Chondrocyte (in vitro differentiated cells): ENCODE measurements at places on chromosomes 6 and 20. TPM values are rescaled to one million over a fixed set of nuclear protein-coding genes. Genes with fewer than 3 reads are reported as not detected.

- H3K4me1 ChIP-seq: no peaks in the 10 kb centered on the region
- no peak for DNase-seq
- H3K36me3 ChIP-seq: peaks cover 4% of the 10 kb centered on the region
- H3K27ac ChIP-seq: no peak overlapping the region
- H3K4me3 ChIP-seq: no peak overlapping the region
- H3K27me3 ChIP-seq: no peaks in the 10 kb centered on the region
Measured at GRCh38 chr6:149636124-149636523, 12.4 kb downstream of the KATNA1 start.

- no peak overlapping the region for H3K27ac ChIP-seq
- H3K36me3 ChIP-seq: no peaks in the 10 kb centered on the region
Measured at GRCh38 chr20:15561070-15561569, 1012.1 kb downstream of the KIF16B start.

DNA sequence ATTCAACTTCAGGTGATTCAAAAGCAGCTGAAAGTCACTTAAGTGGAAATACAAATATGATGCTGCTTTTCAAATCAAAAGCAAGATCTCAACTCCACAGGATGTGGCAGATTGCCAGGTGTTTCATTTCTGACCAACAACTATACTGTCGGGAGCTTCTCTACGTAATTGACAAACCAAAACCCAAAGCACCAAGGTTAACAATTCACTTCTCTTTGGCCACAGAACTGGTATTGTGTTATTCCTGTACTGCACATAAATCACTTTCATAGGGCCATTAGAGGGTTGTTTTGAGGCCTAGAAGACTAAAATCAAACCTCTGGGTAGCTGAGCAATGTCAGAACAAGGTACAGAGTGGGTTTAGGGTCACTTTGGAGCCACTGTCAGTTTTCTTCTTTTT is 169.7 kb downstream of the HAO1 start:
- DNase-seq: no peak
- H3K36me3 ChIP-seq: no peaks in the 10 kb centered on the region
- no peak overlapping the region for H3K27ac ChIP-seq
- no peak overlapping the region for H3K4me3 ChIP-seq

LY6G6F gene
- total RNA-seq: not detected in 3 replicates

DNA sequence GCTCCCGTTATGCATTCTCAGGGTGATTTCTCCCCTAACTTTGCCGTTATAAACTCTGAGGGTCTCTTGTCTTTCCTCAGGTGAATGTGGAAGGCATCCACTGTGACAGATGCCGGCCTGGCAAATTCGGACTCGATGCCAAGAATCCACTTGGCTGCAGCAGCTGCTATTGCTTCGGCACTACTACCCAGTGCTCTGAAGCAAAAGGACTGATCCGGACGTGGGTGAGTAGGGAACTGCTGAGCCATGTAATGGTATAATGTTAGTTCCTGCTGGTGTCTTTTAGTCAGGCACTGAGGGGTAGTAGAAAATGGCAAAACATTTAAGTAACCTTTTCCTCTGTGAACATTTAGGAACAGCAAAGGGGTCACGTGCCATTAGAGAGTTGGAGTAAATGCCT is 395.4 kb downstream of the ARHGAP18 start:
- DNase-seq: no peak
- H3K4me3 ChIP-seq: no peak overlapping the region
- H3K36me3 ChIP-seq: no peaks in the 10 kb centered on the region
- H3K4me1 ChIP-seq: peaks cover 14% of the 10 kb centered on the region
- H3K27ac ChIP-seq: no peak overlapping the region

- H3K4me3 ChIP-seq: peak overlapping the region; percentile 7
- H3K4me1 ChIP-seq: peaks cover 73% of the 10 kb centered on the region
- H3K36me3 ChIP-seq: peaks cover 2% of the 10 kb centered on the region
- no peak for DNase-seq
- H3K27ac ChIP-seq: peak overlapping the region; percentile 98
Measured at GRCh38 chr6:3520281-3521230, 63.7 kb upstream of the SLC22A23 start.

DNA sequence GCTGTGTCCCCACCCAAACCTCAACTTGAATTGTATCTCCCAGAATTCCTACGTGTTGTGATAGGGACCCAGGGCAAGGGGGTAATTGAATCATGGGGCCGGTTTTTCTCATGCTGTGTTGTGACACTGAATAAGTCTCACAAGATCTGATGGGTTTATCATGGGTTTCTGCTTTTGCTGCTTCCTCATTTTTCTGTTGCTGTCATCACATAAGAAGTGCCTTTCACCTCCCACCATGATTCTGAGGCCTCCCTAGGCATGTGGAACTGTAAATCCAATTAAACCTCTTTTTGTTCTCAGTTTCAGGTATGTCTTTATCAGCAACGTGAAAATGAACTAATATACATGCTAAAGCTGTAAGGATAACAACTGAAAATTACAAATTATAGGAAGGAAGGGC is 88.3 kb downstream of the CDYL start:
- peaks cover 15% of the 10 kb centered on the region for H3K4me1 ChIP-seq
- no peaks in the 10 kb centered on the region for H3K27me3 ChIP-seq
- no peak overlapping the region for H3K4me3 ChIP-seq
- DNase-seq: no peak

GRCh38 chr6:139891471-139891870 is 517.0 kb upstream of the CITED2 start:
- DNase-seq: no peak
- peaks cover 19% of the 10 kb centered on the region for H3K4me1 ChIP-seq
- H3K4me3 ChIP-seq: no peak overlapping the region
- H3K27me3 ChIP-seq: no peaks in the 10 kb centered on the region
- H3K27ac ChIP-seq: no peak overlapping the region

HIVEP1 gene
- total RNA-seq: 34.2 to 49.7 TPM (median 44.6 TPM) in 3 replicates

GRCh38 chr6:18506382-18507017 is 119.3 kb downstream of the RNF144B start:
- no peak overlapping the region for H3K27ac ChIP-seq
- H3K4me3 ChIP-seq: no peak overlapping the region
- peaks cover 37% of the 10 kb centered on the region for H3K4me1 ChIP-seq
- H3K36me3 ChIP-seq: no peaks in the 10 kb centered on the region

JPH2 gene
- 46.6 to 75.9 TPM (median 71.2 TPM) in 3 replicates for total RNA-seq

MPC1 gene
- 25.1 to 31.6 TPM (median 30.1 TPM) in 3 replicates for total RNA-seq

GRCh38 chr6:382883-383810 is 8.4 kb upstream of the IRF4 start:
- H3K4me1 ChIP-seq: no peaks in the 10 kb centered on the region
- no peak overlapping the region for H3K4me3 ChIP-seq
- H3K27me3 ChIP-seq: peaks cover 41% of the 10 kb centered on the region
- H3K27ac ChIP-seq: no peak overlapping the region

GRCh38 chr6:109230453-109230852 is 135.1 kb downstream of the CEP57L1 start:
- no peak overlapping the region for H3K27ac ChIP-seq
- DNase-seq: no peak
- H3K4me3 ChIP-seq: no peak overlapping the region
- H3K27me3 ChIP-seq: no peaks in the 10 kb centered on the region

DNA sequence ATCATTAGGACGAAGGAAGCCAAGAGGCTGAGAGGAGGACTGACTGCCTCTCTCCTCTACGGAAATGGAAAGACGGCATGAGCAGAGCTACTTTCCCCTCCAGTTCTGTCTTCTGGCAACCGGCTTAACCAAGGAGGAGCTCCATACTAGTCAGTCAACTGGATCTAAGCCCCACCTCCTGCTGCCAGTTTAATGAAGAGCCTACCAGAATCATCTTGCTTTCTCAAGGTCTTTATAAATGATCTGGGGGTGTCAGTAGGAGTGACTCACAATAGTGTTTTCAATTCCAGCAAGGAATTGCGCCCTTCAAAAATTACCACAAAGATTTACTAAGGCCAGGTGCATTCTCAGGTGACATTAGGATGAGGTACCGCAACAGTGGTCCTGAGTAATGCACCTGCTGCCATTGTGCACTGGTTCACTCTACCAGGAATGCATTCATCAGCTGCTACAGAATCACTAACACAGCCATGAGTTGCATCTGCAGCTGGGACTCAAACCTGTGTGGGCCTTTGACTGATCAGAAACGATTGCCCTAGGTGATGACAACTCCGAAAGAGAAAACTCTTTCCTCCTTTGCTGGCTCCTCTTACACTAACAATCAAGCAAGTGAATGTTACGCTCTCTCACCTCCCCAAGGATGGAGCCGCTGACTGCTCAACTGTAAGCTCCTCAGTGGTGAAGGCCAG is 2.8 kb downstream of the UQCC2 start:
- no peaks in the 10 kb centered on the region for H3K27me3 ChIP-seq
- H3K4me1 ChIP-seq: peaks cover 45% of the 10 kb centered on the region
- peak; percentile 6 for DNase-seq
- H3K4me3 ChIP-seq: no peak overlapping the region

DNA sequence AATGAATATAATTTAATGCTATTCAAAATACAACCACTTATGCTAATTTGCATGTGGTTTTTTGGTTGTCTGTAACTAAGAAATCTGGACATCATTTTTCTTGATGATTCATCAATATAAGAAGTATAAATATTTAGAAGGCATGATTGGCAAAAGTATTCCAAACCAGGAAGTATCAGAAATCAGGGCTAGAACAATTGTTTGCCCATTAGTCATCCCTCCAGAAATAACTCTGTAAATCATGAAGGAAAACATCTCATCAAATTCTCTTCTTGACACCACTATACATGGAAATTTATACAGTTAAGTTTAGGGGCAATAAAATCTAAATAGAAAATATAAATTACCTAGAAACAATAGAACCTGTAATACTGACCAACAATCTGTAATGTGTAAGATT is 554.7 kb upstream of the HS3ST5 start:
- no peak overlapping the region for H3K27ac ChIP-seq
- DNase-seq: no peak
- no peaks in the 10 kb centered on the region for H3K4me1 ChIP-seq
- H3K4me3 ChIP-seq: no peak overlapping the region

DNA sequence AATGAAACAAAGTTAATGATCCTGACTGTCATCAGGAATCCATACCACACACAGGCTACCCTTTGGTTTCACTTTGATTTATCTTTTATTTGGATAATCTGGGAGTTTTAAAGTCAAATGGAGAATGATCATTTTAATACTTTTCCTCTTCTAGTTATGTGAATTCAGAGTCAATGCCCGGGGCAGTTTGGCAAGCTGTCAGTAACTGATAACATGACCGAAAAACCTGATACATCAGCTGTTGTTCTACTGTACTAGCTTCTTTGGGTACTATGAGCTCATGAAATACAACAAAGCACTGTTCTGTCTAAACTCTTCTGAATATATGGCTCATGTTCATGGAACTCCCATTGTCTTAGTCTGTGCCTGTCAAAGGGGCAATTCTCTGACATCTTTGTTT is 30.2 kb downstream of the KLHL31 start:
- no peak overlapping the region for H3K4me3 ChIP-seq
- H3K36me3 ChIP-seq: no peaks in the 10 kb centered on the region

HRH3 gene
- total RNA-seq: not detected in 3 replicates
